ENCODE measurements at places on chromosomes 16 and 17. TPM values are rescaled to one million over a fixed set of nuclear protein-coding genes. Genes with fewer than 3 reads are reported as not detected.

GRCh38 chr16:53773150-53773846 lies 69.3 kb downstream of the FTO start:
- DNase-seq, result peak; percentile 74

GRCh38 chr17:44871556-44871955 lies 23.9 kb downstream of the HIGD1B start:
- DNase-seq, result no peak

DNA sequence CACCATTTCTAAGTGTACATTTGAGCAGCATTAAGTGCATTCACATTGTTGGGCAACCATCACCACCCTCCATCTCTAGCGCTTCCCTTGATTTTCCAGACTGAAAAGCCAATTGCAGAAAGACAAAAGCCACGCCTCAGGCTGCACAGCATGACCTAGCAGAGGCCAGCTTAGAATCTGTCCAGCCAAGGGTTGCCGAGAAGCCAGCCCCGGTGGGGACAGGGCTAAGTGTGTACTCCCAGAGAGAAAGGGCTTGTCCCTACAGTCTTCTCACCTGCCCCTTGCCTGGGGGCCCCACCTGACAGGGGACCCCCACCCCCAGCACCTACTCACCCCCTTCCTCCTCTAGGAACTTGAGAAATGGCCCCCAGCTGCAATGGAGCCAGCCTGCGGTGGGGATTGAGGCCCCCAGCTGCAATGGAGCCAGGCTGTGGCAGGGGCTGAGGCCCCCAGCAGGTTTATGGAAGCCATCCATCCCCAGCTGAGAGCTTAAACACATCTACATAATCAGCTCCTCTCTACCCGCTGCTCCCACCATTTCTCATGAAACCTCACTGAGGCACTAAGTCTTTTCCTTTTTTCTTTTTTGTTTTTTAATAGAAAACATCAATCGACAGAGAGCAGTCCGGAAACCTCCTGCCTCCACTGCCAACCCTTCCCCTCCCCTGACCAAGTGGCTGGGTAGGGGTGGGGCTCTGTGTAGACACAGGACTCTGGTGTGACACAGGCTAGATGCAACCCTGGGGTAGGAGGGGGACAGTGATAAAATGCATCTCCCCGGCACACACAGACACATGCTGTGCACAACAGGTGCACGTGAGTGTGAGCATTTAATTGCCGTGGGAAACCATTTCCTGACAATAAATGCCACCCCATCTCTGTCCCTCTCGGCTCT lies 77.9 kb downstream of the CCT6B start:
- DNase-seq, result no peak

DNA sequence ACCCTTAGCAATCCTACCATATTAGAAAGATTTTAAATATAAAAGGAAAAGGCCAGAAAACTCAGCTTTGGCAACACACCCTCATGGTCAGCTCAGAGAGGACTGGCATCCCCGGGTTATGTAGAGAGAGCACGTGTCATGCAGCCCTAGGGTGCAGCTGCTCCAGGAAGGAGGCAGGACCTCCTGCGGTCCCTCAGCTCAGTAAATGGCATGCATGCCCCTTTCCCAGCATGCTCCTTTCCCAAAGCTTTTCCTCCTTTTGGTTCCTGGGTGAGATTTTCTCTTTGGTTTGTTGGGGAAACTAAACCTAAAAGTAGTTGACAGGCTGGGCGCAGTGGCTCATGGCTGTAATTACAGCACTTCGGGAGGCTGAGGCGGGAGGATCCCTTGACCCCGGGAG lies 3.9 kb downstream of the GAN start:
- DNase-seq, result no peak

DNA sequence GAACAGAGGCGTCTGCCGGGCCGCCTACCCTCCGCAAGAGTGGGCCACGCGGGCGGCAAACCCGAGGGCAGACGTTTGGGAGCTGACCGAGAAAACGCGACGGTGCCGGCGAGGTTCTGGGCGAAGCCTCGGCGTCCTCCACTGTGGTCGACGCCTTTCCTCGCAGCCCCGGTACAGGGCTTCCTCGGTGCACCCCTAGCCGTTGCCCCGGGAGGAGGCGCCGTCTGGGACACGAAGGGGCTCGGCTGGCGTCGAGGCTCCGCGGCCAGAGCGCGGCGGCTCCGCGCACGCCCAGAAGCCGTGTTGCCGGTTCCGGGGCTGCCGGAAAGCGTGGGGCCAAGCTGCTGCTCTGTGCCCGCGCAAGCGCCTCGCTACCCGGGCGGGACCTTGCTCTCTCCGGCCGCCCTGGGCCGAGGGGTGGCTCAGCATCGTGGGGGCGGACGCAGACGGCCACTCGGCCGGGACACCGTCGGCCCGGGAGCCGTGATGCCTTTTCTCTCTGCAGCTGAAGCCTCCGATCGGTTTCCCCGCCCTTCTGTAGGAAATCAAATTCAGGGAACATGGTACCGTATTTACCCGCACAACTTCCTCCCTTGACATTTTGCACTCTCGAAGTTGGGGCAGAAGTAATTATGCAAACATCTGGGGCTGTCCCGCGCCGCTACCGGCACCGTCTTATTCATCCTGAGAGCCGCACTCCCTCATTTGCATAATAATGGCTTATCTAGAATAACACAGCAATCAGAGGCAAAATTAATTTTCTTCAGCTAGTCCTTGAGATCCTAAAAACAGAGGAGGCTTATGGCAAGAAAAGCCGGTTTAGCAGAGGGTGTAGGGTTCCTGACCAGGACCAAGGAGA lies 7.3 kb upstream of the CBX8 start:
- no peak for DNase-seq

DNA sequence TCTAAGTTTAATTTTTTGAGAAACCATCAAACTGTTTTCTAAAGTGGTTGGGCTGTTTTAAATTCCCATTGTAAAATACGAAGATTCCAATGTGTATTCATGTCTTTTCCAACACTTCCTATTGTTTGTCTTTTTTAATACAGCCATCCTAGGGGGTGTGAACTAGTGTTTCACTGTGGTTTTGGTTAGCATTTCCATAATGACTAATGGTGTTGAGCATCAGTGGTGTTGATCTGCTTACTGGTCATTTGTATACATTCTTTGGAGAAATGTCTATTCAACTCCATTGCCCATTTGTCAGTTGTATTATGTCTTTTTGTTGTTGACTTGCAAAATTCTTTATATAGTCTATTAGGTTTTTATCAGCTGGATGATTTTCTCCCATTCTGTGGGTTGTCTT lies 239.2 kb upstream of the AXIN2 start:
- no peak for DNase-seq

GRCh38 chr16:50747207-50747956 lies 5.5 kb downstream of the CYLD start:
- DNase-seq, result peak; percentile 30

DNA sequence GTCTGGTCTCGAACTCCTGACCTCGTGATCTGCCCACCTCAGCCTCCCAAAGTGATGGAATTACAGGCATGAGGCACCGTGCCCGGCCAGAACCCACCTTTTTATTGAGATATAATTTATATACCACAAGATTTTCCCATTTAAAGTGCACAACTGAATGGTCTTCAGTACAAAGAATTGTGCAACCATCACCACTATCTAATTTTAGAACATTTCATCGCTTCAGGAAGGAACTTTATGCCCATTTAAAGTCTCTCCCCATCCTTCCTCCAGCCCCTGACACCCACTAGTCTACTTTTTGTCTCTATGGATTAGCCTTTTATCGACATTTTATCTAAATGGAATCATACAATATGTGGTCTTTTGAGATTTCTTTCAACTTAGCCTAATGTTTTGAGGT lies 25.4 kb upstream of the HELZ start:
- no peak for DNase-seq

DNA sequence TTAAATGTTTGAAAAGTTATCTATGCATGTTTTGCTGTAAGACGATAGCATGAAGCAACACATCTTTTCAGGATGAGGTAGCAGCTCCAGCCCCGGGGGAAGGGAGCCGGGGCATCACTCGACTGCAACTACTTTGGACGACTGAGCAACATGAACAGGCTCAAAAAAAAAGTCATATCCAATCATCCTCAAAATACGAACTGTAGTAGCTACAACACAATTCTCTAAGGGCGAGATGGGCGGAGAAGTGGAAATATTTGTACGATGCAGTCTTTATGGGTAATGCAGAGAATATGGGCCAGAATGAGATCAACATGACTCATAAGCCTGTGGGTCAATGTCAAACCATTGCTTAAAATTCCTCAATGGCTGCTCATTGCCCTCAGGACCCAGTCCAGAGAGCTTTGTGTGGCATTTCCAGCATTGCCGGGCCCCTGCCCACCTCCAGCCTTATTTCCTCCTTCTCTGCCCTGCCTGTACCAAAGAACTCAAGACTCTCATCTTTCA lies 17.7 kb upstream of the SMURF2 start:
- DNase-seq, result no peak

- peak; percentile 37 for DNase-seq
Measured at GRCh38 chr17:5592382-5592781, 8.1 kb upstream of the NLRP1 start.

DNA sequence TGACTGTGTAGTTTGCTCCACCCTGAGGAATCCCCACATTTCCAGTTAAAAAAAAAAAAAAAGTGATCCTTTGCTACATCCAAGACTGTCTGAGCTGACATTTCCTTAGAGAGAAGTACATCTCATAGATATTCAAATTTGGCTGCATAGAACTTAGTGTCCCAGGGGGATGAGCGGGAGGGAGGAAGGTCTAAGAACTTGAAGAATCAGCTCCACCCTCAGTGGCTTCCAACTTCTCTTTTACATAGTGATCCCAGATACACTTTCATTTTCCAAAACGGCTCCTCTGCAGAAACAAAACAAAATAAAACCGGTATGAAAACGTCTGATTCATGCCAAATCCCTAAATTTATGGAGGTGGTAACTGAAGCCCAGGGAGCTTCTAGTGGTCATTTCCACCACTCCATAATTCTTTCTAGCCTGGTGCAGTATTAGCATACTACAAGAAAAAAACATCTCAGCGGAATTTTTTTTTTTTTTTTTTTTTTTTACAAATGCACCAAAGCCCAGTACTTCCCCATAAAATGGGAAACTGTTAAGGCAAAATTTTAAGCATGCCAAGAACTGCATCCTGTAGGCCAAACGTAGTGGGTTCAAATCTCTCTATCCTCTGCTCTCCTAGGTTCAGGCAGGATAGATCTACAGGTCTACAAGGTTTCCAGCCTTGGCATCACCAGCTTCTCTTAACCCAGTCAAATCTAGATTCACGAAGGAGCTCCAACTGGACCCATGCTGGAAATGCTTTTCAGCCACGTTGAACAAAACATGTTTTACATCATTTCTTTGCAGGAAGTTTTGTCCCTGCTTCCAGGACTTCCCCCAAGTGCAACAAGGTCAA lies 29.3 kb downstream of the MAF start:
- no peak for DNase-seq

GRCh38 chr16:4320571-4321137 lies 4.8 kb downstream of the GLIS2 start:
- DNase-seq, result no peak

DNA sequence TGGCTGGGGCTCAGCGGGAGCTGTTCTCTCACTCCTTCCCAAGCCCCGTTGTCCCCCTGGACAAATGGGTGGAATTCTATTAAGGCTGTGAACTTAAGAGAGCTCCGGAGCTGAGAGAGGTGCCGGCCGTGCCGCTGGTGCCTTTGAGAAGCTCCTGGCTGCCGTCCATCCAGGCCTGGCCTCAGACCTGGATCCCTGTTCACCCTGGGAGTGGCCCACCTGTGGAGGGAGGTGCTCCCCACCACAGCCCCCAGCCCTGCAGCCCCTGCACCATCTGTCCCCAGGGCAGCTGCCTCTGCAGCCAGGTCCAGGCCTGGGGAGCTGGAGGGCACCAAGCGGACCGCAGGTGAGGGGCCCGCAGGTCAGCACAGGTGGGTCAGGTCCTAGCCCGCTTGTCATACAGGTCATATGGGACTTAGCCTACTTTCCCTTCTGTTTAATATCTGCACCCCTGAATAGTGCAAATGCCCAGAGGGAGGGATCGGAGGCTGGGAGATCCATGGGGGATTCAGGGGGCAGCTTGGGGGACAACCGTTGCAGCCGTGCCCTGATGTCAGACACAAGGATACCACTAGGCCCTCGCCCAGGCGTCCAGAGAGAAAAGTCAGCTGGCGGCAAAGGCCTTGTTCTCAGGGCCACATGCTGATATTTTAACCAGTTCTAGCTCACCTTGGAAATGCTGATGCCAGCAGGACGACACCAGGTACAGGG lies 15.2 kb upstream of the METRNL start:
- DNase-seq, result no peak

DNA sequence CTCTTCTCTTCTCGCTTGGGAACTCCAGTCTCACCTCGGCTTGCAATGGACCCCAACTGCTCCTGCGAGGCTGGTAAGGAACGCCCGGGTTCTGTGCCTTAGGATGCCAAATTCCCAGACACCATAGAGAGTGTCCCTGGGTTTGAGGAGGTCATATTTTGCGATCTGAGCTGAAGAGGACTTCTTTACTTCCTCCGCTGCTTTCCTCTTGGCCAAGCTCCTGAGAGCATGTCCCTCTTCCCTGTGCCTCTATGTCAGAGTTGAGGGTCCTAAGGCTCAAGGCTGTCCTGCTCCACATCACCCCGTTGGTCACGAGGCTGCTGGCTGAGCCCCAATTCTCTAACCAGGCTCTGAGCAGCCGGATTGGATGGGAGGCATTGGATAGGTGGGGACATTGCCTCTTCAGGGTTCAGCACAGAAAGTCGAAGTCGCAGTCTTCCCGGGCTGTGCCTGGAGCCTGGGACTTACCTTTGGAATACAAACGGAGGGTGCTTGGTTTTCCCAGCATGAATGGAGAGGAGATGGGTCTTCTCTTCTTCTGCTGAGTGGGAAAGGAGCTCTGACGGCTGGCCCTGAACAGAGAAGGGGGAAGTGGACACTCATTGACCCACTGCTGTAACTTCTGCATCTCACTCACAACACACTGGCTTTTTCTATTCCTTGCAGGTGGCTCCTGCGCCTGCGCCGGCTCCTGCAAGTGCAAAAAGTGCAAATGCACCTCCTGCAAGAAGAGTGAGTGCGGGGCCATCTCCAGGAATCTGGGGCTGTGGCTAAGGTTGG lies 416 bp downstream of the MT1H start:
- DNase-seq, result no peak

GRCh38 chr17:63987221-63988126 lies 10.7 kb upstream of the PRR29 start:
- no peak for DNase-seq

DNA sequence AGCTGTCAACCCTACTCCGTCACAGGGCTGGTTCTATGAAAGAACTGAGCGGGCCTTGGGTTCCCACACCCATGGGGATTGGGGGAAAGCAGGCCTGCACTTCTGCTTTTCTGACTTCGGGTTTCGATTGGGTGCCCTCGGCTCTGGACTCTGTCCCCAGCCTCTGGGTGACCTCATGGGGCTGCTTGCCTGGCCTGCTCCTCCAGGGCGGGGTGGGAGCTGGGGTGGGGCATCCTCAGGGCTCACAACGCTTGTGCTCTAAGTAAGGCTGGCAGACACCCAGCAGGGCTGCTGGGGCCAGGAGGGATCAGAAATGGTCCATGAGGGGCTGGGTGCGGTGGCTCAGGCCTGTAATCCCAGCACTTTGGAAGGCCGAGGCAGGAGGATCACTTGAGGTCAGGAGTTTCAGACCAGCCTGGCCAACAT lies 19.2 kb downstream of the ARHGAP27 start:
- DNase-seq, result no peak

Gene GAS7
- polyA plus RNA-seq, result 16.2 TPM

Gene CDH3
- 60.9 TPM for polyA plus RNA-seq

Gene RNPS1
- polyA plus RNA-seq, result 184 TPM

Gene TP53TG3
- not detected for polyA plus RNA-seq

Gene TMEM106A
- polyA plus RNA-seq, result 20.1 TPM

Gene WNT3
- polyA plus RNA-seq, result 2.0 TPM

Gene MYH13
- polyA plus RNA-seq, result 0.17 TPM

Gene STAC2
- polyA plus RNA-seq, result 3.7 TPM

Gene TBX6
- 1.3 TPM for polyA plus RNA-seq

Gene MC1R
- polyA plus RNA-seq, result 4.8 TPM

Gene THRA
- 54.1 TPM for polyA plus RNA-seq
